ENCODE measurements at places on chromosomes 1 and 21. TPM values are rescaled to one million over a fixed set of nuclear protein-coding genes. Genes with fewer than 3 reads are reported as not detected.

DNA sequence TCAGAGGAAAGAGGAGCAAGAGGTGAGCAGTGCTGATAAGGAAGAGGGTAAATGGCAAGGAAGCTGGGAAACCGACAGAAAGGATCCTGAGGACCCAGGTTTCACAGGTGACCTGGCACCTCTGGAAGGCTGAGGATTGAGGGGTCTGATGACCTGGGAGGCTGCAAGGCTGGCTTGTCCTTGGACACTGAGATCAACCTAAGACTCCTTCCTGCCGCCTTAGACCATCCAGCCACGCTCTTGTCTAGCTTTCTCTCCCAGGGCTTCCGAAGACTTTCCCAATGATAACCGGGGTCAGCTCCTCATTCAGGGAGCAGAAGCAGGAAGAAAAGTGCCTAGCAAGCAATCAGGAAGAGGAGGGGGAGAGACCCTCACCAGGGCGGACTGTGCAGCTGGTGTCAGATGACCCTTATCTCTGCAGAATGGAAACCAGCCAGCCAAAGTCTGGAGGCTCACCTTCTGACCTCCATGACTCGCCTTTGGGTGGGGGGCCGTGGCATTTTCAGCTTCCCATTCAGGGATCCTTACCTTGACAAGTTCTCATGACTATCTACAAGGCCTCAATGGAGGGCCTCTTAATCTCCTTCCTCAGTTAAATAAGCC lies 77.7 kb downstream of the CAPZB start:
- no peak overlapping the region for H3K27ac ChIP-seq
- peaks cover 4% of the 10 kb centered on the region for H3K4me1 ChIP-seq
- no peak overlapping the region for H3K4me3 ChIP-seq

GRCh38 chr1:30844631-30845030 lies 63.9 kb downstream of the SDC3 start:
- H3K27me3 ChIP-seq: no peaks in the 10 kb centered on the region
- no peaks in the 10 kb centered on the region for H3K36me3 ChIP-seq
- H3K4me3 ChIP-seq: no peak overlapping the region
- DNase-seq: no peak
- H3K4me1 ChIP-seq: peaks cover 4% of the 10 kb centered on the region

- no peaks in the 10 kb centered on the region for H3K36me3 ChIP-seq
- H3K27ac ChIP-seq: no peak overlapping the region
- no peak overlapping the region for H3K4me3 ChIP-seq
- no peaks in the 10 kb centered on the region for H3K4me1 ChIP-seq
- H3K27me3 ChIP-seq: no peaks in the 10 kb centered on the region
These were observed 69.3 kb downstream of the CAMK2N1 start for GRCh38 chr1:20416706-20417105.

- H3K27me3 ChIP-seq: no peaks in the 10 kb centered on the region
- H3K27ac ChIP-seq: no peak overlapping the region
- H3K36me3 ChIP-seq: no peaks in the 10 kb centered on the region
- DNase-seq: peak; percentile 12
- no peaks in the 10 kb centered on the region for H3K4me1 ChIP-seq
These were observed 107.2 kb downstream of the GLIS1 start for GRCh38 chr1:53631622-53632310.

DNA sequence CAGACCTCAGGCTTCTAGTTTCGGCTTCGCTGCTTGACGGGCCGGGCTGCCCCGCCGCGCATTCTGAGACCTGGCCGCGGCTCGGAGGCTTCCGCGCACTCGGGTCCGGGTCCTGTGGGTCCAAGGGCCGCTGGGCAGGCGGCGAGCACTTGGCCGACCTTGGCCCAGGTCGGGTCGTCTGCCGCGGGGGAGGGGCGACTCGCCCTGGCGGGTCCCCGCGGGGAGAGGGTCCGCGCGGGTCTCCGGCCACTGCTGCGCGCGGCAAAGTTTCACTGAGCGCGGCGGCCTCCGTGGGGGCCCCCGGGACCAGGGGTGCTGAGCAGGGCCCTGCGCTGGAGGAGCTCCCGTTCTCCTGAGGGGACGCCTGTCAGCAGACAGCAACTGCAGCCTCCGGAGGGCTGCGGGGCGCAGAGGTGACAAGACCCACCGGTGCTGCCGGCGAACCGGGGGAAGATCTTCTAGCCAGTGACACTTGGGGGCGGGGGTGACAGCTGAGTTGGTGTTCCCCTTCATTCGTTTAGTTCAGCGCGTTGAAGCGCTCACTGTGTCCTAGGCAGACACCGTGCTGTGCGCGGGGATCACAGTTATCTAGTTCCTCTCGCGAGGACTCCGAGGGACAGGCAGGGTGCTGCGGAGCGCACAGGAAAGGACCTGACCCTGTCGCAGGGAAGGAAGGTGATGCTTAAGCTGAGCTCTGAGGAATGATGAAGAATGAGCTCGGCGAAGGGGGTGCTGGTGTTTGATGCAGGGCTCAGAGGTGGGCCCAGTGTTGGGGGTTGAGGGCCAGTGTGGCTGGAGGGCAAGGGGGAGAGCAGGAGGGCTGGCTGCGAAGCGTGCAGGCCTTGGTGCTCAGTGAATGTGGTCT lies 725 bp downstream of the MTFR1L start:
- peak overlapping the region; percentile 99 for H3K27ac ChIP-seq
- H3K4me3 ChIP-seq: peak overlapping the region; percentile 83
- H3K4me1 ChIP-seq: peaks cover 35% of the 10 kb centered on the region
- H3K27me3 ChIP-seq: no peaks in the 10 kb centered on the region

Gene NIBAN1
- total RNA-seq: 5.5 TPM

DNA sequence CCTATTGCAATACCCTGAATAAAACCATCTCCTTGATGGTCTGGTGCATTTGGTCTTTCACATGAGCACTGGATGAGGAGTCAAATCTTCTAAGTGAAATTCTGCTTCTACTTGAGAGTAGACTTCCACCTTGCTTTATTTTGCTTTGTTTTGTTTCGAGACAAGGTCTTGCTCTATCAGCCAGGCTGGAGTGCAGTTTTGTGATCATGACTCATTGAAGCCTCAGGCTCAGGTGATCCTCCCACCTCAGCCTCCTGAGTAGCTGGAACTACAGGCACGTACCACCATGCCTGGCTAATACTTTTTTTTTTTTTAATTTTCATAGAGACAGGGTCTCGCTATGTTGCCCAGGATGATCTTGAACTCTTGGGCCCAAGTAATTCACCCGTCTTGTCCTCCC lies 65.8 kb upstream of the F3 start:
- H3K27ac ChIP-seq: no peak overlapping the region
- no peaks in the 10 kb centered on the region for H3K4me1 ChIP-seq
- H3K27me3 ChIP-seq: no peaks in the 10 kb centered on the region
- DNase-seq: no peak
- no peaks in the 10 kb centered on the region for H3K36me3 ChIP-seq

Gene VTCN1
- 0.28 TPM for total RNA-seq

DNA sequence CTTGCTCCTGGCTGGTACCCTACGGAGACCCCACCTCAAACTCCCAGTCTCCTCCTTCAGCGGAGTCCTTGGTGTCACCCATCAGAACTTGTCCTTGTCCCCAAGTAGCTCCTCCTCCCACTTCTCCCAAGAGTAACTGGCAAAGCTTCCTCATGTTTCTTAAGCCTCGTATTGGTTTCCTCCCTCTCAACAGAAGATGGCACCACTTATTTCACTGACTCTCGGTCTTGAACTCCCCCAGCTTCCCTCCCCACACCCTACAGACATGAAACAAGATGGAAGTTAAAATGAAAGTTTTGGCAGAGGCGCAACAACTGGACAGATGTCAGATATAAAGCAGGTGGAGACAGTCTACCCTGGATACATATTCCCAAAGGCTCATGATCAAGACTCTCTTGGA lies 13.4 kb downstream of the RAB7B start:
- no peaks in the 10 kb centered on the region for H3K4me1 ChIP-seq
- DNase-seq: no peak
- H3K27me3 ChIP-seq: no peaks in the 10 kb centered on the region
- no peak overlapping the region for H3K27ac ChIP-seq
- H3K4me3 ChIP-seq: no peak overlapping the region
- H3K36me3 ChIP-seq: no peaks in the 10 kb centered on the region

GRCh38 chr1:111789142-111789541 lies 33.4 kb downstream of the DDX20 start:
- H3K4me3 ChIP-seq: no peak overlapping the region
- H3K27me3 ChIP-seq: no peaks in the 10 kb centered on the region
- H3K4me1 ChIP-seq: no peaks in the 10 kb centered on the region
- no peak for DNase-seq
- H3K27ac ChIP-seq: no peak overlapping the region

DNA sequence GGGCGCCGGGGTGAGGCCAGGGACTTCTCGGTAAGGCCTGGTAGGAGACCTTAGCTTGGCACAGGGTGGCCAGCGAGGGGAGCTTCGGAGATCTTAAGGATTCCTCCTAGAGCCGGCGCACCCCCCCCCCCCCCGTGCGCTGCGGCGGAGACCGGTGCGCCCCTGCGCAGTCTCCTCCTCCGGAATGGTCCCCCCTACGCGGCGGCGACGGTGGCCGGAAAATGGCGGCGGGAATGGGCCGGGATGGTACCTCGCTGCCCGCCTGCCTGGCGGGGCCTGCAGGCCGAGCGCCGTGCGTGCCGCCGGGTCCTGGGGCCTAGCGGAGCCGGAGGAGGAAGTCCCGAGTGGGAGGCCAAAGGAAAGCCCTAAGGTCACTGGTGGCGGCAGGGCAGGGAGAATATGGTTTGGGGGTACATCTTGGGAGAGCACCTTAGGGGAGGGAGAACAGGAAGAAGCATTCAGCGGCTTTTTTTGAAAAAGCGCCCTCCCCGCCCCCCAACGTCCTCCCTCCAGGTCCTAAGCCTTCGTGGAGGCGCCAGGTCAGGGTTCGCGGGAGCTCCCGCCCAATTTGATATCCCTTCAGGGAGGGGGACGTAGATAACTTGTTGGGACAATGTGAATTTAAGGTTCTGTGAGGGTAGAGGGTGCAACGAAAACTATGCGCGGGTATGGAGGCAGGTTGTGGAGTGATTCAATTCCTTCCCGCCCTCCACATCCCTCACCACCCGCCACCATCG lies 429 bp downstream of the SRRM1 start:
- peak overlapping the region; percentile 86 for H3K27ac ChIP-seq
- peaks cover 24% of the 10 kb centered on the region for H3K4me1 ChIP-seq
- peaks cover 20% of the 10 kb centered on the region for H3K36me3 ChIP-seq
- peak; percentile 48 for DNase-seq

DNA sequence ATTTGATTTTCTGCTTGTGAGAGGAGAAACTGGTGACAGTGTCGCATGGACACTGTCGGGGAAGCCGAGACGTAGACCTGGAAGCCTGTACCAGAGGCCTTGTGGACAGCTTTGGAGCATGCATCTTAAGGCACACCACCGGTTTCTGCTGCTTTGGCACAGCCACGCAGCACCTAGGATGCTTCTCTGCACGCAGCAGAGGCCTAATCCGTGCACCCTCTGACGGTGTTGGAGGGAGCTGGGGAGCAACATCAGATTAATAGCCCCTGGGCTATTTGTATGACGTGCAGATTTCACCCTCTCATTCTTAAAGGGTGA lies 30.3 kb downstream of the TEX35 start:
- H3K4me1 ChIP-seq: peaks cover 2% of the 10 kb centered on the region
- peaks cover 3% of the 10 kb centered on the region for H3K36me3 ChIP-seq
- DNase-seq: no peak
- H3K27ac ChIP-seq: peak overlapping the region; percentile 88
- no peaks in the 10 kb centered on the region for H3K27me3 ChIP-seq

Gene LHX8
- total RNA-seq: not detected

DNA sequence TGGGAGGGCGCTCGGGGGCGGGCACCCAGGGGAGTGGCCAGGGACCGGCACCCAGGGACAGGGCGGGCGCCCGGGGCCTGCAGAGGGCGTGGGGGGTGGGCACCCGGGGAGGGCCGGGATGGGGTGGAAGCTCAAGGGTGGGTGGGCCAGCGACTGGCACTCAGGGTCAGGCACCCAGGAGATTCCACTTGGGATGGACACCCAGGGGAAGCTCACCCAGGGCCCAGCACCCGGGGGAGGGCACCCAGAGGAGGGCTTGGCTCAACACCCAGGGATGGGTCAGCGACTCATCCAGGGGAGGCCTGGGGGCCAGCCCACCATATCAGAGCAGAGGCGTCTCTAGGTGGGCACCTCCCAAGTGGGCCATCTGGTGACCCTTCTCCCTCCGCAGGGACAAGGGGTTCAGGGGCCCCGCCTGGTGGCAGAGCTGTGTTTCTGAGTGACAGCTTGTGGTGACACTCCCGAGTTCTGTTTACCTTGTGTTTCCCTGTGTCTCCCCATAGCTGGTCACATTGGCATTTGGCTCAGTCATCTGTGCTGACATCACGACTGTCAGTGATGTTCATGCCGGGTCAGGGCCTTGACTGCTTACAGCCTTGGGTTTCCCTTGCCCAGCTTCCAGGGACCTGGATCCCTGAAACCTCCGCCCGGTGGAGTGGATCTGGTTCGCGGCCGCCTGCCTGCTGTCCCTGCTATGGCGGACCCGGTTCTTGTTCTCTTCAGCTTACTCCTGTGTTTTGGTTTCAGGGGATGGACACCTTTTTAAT lies 749 bp downstream of the IBA57 start:
- DNase-seq: peak; percentile 77
- H3K4me3 ChIP-seq: peak overlapping the region; percentile 77
- H3K27ac ChIP-seq: peak overlapping the region; percentile 99

DNA sequence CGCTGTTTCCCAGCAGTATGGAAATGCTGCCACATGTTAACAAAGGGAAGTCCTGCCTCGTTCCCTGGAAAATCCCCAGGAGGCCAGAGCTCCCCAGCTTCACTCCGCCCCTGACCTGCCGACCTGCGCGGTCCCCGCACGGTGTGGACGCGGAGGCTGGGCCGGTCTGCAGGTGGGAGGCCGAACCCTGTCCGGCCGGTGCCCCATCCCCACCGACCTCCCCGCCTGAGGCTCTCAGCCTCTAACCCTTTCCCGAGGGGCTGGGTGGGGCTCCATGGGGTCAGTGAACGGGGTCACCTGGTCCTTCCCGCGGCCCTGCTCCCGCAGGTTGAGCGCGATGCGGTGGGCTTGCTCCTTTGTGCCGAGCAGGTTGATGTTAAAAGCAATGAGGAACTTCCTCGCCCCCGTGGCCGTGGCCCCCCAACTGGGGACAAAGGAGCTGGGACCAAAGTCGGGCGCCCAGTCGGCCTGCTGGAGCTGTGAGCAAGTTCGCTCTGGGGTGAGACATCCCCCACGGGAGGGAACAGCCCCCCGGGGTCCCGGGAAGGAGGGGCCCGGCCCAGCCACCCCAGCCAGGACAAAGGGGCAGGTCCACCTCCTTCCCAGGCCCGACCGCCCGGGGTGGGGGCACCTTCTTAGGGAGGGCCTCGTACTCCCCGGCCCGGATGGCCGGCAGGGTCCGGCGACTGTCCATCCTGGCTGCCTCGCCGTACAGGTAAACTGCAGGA lies 4.0 kb downstream of the FTCD start:
- peak; percentile 36 for DNase-seq
- no peak overlapping the region for H3K27ac ChIP-seq
- no peaks in the 10 kb centered on the region for H3K27me3 ChIP-seq
- peaks cover 14% of the 10 kb centered on the region for H3K36me3 ChIP-seq
- H3K4me1 ChIP-seq: peaks cover 4% of the 10 kb centered on the region

Gene SYT6
- total RNA-seq: under 0.01 TPM

Gene BSND
- 0.14 TPM for total RNA-seq

Measured in liver (tissue), 10 donors.